ENCODE measurements at places on chromosomes 7 and 10.
A peak's percentile ranks its signal among the peaks of the same experiment; 100 is the strongest.

- no peak for DNase-seq
Observed at GRCh38 chr7:82676777-82677463, 233.3 kb upstream of the CACNA2D1 start.

DNA sequence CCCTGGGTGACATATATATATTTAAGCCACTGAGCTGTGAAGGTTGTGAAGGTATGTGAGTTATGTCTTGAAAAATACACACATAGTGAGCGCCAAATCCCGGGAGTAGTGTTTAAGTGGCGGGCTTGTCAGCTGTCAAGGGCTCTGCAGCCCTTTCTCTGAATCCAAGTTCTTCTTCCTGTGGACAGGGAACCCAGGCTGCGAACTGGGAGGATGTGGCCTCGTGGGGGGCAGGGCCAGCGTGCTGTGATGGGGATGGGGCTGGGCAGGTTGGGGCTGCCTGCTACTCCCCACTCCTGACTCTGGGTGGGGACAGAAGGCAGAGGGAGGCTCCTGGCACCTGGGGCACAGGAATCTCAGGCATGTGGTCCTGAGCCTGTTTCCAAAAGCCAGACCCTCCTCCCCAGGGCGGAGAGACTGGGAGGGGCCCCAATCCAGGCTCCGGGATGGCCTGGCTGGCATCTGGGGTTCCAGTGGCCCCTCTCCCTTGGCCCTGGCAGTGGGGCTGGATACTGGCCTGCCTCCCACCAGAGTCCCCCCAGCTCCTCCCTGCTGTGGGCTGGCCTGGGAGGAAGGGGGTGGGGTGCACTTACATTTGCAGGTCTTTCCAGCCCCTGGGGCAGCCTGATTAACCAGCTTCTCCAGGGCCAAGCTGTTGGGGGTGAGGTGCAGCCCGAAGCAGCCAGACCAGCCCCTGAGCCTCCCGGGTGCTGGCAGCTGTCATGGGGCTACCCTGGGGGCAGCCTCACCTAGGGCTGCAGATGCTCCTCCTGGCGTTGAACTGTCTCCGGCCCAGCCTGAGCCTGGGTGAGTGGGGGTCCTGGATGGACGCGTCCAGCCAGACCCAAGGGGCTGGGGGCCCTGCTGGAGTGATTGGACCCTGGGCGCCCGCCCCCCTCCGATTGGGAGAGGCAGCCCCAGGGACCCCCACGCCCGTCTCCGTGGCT lies at the start of gene UPK3B:
Gene UPK3B (plus strand): TSS at position 622 of the 947 bp plus-strand sequence. CDS start 101 bp downstream, at position 723.
- DNase-seq: peak; percentile 74

DNA sequence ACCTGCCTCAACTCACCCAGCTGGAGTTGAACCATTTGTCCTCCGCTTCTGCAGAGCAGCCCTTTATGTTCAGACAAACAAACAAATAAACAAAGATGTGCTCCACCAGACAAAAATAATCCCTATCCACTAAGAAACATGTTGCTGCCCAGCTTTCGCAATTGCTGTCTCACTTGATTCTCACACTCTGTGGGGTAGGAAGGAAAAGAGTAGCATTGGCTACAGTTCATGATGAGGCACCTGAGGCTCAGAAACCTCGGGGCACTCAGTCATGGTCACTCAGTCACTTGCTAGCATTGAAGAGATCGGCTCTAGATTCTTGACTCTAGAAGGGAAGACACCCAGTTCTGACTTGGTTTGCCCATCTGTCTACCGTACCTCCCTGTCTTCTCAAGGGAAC lies 88.0 kb upstream of the ZMIZ1 start:
- DNase-seq: no peak

GRCh38 chr10:103197174-103197573 lies 4.1 kb upstream of the NT5C2 start:
- DNase-seq: no peak

DNA sequence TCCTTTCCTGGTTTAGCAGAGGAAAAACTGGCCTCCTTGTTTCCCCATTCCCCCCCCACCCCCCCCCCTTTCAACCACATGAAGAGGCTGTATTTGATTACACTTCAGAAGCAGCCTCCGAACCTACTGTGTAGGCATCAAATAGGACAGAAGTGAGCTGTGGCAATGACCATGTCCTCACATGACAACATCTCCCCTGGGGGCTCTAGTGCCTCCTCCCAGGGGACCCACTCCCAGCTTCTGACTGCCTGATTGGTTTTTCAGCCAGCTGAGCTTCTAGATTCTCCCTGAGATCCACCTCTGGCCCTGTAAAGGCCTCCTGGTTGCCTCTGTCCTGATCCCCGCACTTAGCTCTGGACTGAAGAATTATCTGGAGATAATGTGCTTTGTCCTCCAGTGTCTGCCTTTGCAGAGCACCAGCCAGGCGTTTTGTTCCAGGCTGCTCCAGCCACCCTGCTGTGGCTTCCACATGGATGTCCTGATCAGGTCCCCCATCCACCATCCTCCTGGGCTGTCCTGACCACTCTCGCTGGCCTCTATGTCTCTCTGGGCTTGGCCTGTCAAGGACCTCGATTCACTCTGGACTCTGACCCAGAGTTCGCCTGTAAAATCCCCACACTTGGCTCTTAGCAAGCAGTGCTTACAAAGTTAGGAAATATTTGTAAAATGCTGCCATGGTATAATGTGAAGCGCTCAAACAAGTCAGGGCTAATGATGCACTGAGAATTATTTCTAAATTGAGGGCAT lies 42.4 kb upstream of the TOMM7 start:
- DNase-seq: no peak

GRCh38 chr10:61803269-61803668 lies 98.2 kb upstream of the ARID5B start:
- no peak for DNase-seq

DNA sequence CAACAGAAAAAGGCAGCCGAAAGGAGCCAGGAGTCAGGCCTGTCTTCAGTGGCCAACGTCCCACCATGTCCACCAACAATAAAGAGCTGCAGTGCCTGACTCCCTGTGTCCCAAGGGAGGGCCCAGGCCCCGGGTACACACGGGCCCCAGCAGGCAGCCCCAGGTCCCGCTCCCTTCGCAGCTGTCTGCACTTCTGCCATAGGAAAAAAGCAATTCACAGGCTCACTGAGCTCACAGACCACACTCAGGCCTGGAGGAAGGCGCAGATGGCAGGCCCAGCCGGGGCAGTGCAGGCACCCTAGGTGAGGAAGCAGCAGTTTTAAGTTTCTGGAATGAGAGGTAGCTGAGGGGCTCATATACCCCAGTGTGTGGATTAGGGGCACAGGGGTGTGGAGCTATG lies 100.5 kb downstream of the PRKAG2 start:
- DNase-seq: no peak

GRCh38 chr10:31754803-31755624 lies 173.6 kb downstream of the ARHGAP12 start:
- DNase-seq: peak; percentile 67

GRCh38 chr10:132158823-132159222 lies 27.9 kb upstream of the DPYSL4 start:
- DNase-seq: no peak

DNA sequence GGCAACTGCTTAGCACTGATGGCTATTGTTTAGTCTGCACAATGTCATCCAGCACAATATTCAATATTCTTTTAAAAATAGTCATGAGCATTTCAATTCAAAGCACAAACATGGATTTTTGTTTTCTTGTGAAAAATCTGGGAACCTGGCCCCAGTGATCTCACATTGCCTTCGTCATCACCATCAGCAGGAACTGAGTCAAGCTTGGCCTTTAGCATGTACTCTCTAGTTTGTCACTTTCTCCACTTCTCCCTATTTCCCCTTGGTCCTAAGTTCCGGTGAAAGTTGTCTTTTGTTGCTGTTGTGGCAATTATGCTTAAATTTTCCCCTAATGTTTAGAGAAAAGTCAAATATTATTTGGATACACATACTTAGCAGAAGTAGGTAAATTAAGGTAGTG lies 252.9 kb upstream of the SORCS1 start:
- DNase-seq: no peak

GRCh38 chr10:82477776-82478175 lies 602.8 kb downstream of the NRG3 start:
- no peak for DNase-seq

DNA sequence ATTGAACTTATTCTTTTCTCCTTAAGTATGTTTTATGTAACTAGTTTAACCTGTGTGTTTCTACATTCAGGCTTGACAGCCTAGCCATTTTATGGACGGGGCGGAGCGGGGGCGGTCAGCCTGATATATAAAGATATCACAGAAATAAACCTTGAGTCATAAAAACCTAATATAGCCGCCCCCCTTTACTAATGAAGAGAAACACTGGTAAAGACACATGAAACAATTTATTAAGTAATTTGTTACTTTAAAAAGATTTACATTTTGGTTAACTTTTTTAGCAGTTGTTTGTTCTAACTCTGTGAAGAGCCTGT lies 84.0 kb downstream of the MAPK8 start:
- no peak for DNase-seq

DNA sequence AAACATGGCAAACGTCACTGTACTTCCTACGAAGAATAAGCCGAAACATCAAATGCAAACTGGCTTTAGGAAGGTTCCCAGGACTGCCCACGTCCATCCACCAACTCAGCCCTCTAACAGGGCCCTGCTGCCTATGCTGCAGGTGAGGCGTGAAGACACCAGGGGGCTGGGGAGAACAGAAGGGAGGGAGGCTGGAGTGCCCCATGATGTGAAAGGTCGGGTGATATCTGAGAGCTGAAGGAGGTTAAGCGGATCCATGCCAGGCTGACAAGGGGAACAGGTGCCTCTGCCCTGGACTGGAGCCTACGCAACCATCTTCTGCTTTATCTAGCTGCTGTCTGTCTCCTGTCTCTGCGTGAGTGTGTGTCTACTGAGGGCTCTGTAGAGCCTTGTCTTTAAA lies 40.2 kb upstream of the ATP6V0A4 start:
- peak; percentile 25 for DNase-seq

- DNase-seq: no peak
Observed at GRCh38 chr7:105826143-105826542, 50.3 kb downstream of the ATXN7L1 start.

- DNase-seq: peak; percentile 56
Observed at GRCh38 chr7:156764016-156764669, 123.6 kb downstream of the RNF32 start.

GRCh38 chr7:2019711-2020511 lies 212.8 kb downstream of the MAD1L1 start:
- no peak for DNase-seq

- no peak for DNase-seq
Observed at GRCh38 chr7:46355331-46355730, 434.3 kb upstream of the IGFBP3 start.

All from WTC11 (cell line).